SJSA1 (cell line): ENCODE measurements at places on chromosomes 13 and 19. TPM values are rescaled to one million over a fixed set of nuclear protein-coding genes. Genes with fewer than 3 reads are reported as not detected.

Gene LILRA6
- total RNA-seq: not detected in 2 replicates

Gene APOC4
- not detected in 2 replicates for total RNA-seq

Gene KLK2
- not detected in 2 replicates for total RNA-seq

Gene BST2
- total RNA-seq: 0.45 and 3.8 TPM in 2 replicates

Gene GPR4
- not detected in 2 replicates for total RNA-seq

Gene AMH
- 0.58 TPM in 1 of 2 replicates, not detected in the other for total RNA-seq

GRCh38 chr19:48674921-48675824 is 2.4 kb upstream of the NTN5 start:
- no peaks in the 10 kb centered on the region for H3K4me1 ChIP-seq
- no peak overlapping the region for H3K4me3 ChIP-seq
- H3K36me3 ChIP-seq: no peaks in the 10 kb centered on the region
- no peaks in the 10 kb centered on the region for H3K27me3 ChIP-seq
- peak; percentile 71 for DNase-seq

DNA sequence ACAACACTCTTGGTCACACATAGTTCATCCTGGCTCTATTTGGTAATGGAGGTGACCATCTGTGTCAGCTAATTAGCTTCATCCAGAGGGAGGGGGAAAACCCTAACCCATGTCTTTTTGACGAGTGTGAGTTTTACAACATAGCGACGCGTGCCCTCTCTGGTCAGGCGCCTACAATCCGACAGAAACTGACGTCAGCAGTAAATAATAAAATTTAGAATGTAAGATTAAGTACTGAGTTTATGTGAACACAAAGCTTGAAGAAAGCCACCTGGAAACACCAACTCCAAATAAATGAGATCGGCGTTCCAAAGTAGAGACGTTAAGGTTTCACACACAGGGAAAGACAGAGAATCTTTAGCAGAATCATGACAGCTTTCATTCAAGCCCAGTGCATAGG is 1.8 kb upstream of the ZNF83 start:
- no peak overlapping the region for H3K27ac ChIP-seq
- H3K36me3 ChIP-seq: 0 out of 2 replicates have a peak, but pooled peaks cover under 1% of the 10 kb centered on the region
- H3K27me3 ChIP-seq: no peaks in the 10 kb centered on the region
- DNase-seq: no peak
- H3K4me3 ChIP-seq: no peak overlapping the region

DNA sequence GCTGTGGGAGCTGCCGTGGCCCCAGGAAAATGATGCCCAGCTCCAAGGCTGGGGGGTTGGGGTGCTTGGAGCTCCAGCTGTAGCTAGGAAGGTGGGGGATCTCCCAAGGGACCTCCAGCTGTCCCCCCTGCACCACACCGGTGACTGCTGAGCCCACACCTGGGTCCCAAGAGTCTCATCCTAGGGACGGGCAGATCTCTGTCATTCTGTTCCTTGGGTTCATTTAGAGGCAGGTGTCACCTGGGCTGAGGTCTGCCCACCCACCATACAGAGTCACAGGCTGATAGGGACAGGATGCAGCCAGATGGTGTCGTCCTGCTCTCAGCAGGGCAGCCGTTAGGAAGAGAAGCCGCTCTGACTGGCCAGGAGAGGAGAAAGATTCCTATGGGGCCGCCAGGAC is 5.3 kb downstream of the F2RL3 start:
- no peaks in the 10 kb centered on the region for H3K36me3 ChIP-seq
- no peak overlapping the region for H3K27ac ChIP-seq
- H3K4me3 ChIP-seq: no peak overlapping the region
- H3K27me3 ChIP-seq: no peaks in the 10 kb centered on the region
- DNase-seq: no peak

- DNase-seq: no peak
- no peaks in the 10 kb centered on the region for H3K36me3 ChIP-seq
- no peak overlapping the region for H3K27ac ChIP-seq
- no peak overlapping the region for H3K4me3 ChIP-seq
- no peaks in the 10 kb centered on the region for H3K27me3 ChIP-seq
Observed at GRCh38 chr13:97542102-97542685, 108.2 kb downstream of the RAP2A start.

DNA sequence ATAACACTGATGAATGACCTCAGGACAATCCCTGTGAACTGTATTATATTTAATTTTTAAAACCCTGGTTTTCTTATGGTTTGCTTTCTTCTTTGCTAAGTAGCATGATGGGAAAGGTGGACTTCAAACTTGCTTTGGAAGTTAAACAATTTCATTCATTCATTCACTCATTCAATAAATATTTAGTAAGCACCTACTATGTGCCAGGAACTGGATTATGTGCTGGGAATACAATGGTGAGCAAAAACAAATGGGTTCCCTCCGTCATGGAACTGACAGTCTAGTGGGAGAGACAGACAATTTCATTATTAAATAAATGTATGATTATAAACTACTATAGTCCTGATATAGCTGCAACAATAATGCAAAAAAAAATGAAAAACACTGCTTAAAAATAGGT is 70.3 kb downstream of the USP12 start:
- peaks cover 16% of the 10 kb centered on the region for H3K36me3 ChIP-seq
- H3K4me3 ChIP-seq: no peak overlapping the region
- H3K27ac ChIP-seq: no peak overlapping the region
- no peaks in the 10 kb centered on the region; the same call in 1 of the 2 replicates for H3K4me1 ChIP-seq
- no peaks in the 10 kb centered on the region for H3K27me3 ChIP-seq

DNA sequence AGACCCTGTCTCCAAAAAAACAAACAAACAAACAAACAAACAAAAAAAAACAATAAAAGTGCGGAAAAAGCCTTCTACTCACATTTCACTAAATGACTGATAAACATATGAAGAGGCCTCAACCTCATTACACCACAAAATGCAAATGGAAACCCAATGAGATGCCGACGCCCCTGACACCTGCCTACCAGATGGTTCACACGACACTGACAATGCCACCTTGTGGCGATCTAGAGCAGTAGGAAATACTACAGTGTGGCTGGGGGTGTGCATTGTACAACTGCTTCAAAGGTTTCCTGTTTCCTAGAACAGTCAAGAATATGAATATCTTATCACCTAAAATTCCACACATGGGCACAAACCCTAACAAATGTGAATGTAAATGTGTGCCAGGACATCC is 14.0 kb downstream of the SCGB2B2 start:
- peaks cover 12% of the 10 kb centered on the region for H3K4me1 ChIP-seq
- no peak for DNase-seq
- H3K36me3 ChIP-seq: no peaks in the 10 kb centered on the region
- no peaks in the 10 kb centered on the region for H3K27me3 ChIP-seq
- no peak overlapping the region for H3K4me3 ChIP-seq
- no peak overlapping the region for H3K27ac ChIP-seq

GRCh38 chr19:14082675-14082960 is 3.0 kb downstream of the C19orf67 start:
- no peak overlapping the region for H3K27ac ChIP-seq
- H3K27me3 ChIP-seq: no peaks in the 10 kb centered on the region
- DNase-seq: no peak
- peaks cover 3% of the 10 kb centered on the region; the same call in 1 of the 2 replicates for H3K36me3 ChIP-seq
- no peak overlapping the region for H3K4me3 ChIP-seq
- H3K4me1 ChIP-seq: peaks cover 13% of the 10 kb centered on the region

- no peaks in the 10 kb centered on the region for H3K36me3 ChIP-seq
- H3K27ac ChIP-seq: no peak overlapping the region
- no peak for DNase-seq
- no peak overlapping the region for H3K4me3 ChIP-seq
- H3K4me1 ChIP-seq: no peaks in the 10 kb centered on the region
Observed at GRCh38 chr19:35299523-35300338, 7.8 kb downstream of the MAG start.

GRCh38 chr13:42380420-42381164 is 108.6 kb downstream of the AKAP11 start:
- H3K4me1 ChIP-seq: no peaks in the 10 kb centered on the region
- no peak overlapping the region for H3K4me3 ChIP-seq
- DNase-seq: no peak
- no peaks in the 10 kb centered on the region for H3K27me3 ChIP-seq
- no peak overlapping the region for H3K27ac ChIP-seq

GRCh38 chr13:114059946-114060860 is 72.2 kb downstream of the RASA3 start:
- no peak overlapping the region for H3K4me3 ChIP-seq
- no peak for DNase-seq
- H3K27me3 ChIP-seq: no peaks in the 10 kb centered on the region

- H3K4me1 ChIP-seq: peaks cover 5% of the 10 kb centered on the region
- no peak for DNase-seq
- no peak overlapping the region for H3K4me3 ChIP-seq
- H3K27me3 ChIP-seq: no peaks in the 10 kb centered on the region
- no peaks in the 10 kb centered on the region for H3K36me3 ChIP-seq
Observed at GRCh38 chr19:52694921-52695320, 39.9 kb downstream of the ZNF611 start.

- DNase-seq: no peak
- H3K4me1 ChIP-seq: peaks cover 7% of the 10 kb centered on the region
- H3K36me3 ChIP-seq: peaks cover 66% of the 10 kb centered on the region
- H3K4me3 ChIP-seq: no peak overlapping the region
- H3K27me3 ChIP-seq: no peaks in the 10 kb centered on the region
Observed at GRCh38 chr19:46608581-46609345, 7.6 kb downstream of the CALM3 start.

DNA sequence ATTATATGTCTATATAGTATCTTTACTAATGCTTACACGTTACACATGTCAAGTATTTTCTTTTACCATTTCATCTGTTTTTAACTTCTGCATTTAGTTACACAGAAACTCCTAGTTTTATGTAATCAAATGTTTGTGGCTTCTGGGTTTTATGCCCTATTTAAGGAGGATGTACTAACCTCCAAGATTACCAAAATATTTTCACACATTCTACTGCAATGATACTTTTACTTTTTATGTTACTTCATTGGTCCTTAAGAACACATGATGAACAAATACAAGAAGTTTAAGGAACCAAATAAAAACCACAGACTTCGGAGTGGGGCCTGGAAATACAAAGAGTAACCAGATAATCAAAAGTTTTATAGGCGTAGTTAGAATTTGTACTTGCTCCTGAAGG is 37.2 kb downstream of the ZC3H13 start:
- H3K27ac ChIP-seq: no peak overlapping the region
- H3K27me3 ChIP-seq: no peaks in the 10 kb centered on the region
- DNase-seq: no peak
- H3K4me3 ChIP-seq: no peak overlapping the region

DNA sequence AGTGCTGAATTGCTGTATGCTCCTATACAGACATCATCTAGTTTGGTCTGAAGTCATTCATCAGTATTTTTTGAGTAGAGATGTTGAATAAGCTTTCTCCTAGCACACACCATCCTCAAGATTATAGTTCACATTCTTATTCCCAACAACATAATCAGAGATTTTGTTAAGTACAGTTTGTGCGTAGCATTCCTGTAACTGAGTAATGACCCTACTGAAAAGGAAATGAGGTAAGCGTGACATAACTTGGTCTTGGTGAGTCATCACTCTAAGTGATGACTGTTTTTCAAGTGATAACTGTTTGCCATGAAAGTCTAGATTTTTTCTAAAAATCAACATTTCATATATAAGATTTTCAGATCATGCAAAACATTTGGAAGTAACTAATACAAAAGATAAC is 18.5 kb upstream of the FAM216B start:
- peak; percentile 75 for DNase-seq
- peak overlapping the region; percentile 98 for H3K27ac ChIP-seq
- H3K4me1 ChIP-seq: peaks cover 39% of the 10 kb centered on the region
- no peaks in the 10 kb centered on the region for H3K36me3 ChIP-seq
- H3K27me3 ChIP-seq: no peaks in the 10 kb centered on the region

- no peak overlapping the region for H3K27ac ChIP-seq
- no peaks in the 10 kb centered on the region for H3K4me1 ChIP-seq
- no peaks in the 10 kb centered on the region for H3K36me3 ChIP-seq
- peak; percentile 36 for DNase-seq
- no peaks in the 10 kb centered on the region for H3K27me3 ChIP-seq
- no peak overlapping the region for H3K4me3 ChIP-seq
Observed at GRCh38 chr13:91647361-91647990, 249.1 kb downstream of the GPC5 start.

DNA sequence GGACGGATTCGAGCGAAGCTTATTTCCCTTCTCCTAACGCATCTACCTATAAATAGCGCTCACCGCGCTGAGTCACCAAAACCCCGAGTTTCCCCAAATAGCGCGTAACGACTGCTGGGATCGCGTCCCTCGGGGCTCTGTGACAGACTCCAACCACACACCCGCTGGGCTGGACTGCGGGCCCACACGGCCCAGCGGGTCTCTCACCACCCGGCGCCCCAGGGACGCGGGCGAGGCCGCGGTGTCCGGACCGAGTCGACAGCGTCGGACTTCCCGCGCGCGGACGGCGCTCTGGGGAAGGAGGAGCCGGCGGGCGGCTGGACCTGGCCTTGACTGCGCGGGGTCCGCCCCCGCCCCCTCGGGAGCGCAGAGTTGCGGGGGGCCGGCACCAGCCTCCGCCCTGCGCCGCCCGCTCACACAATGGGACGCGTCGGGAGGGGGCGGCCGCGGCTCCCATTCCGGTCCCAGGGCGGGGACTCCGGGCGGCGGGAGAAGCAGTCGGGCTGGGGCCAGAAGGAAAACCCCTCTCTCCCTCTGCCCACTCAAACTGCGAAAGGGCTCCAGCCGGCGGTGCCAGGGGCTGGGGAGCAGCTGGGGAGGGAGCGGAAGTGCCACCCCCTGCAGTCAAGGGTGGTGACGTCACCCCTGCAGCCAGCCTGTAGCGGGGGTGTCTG is 108.8 kb downstream of the KCNRG start:
- H3K27me3 ChIP-seq: no peaks in the 10 kb centered on the region
- no peaks in the 10 kb centered on the region; the same call in 1 of the 2 replicates for H3K36me3 ChIP-seq
- H3K27ac ChIP-seq: peak overlapping the region; percentile 96
- peaks cover 21% of the 10 kb centered on the region for H3K4me1 ChIP-seq
- peak overlapping the region; percentile 87 for H3K4me3 ChIP-seq
- DNase-seq: peak; percentile 97

- H3K27me3 ChIP-seq: peaks cover 18% of the 10 kb centered on the region; the same call in 1 of the 2 replicates
- no peak for DNase-seq
- H3K36me3 ChIP-seq: no peaks in the 10 kb centered on the region
Observed at GRCh38 chr19:2668175-2668763, 34.2 kb downstream of the GNG7 start.

- H3K36me3 ChIP-seq: peaks cover 16% of the 10 kb centered on the region; the same call in 1 of the 2 replicates
- H3K27me3 ChIP-seq: no peaks in the 10 kb centered on the region
- peak overlapping the region; percentile 72 for H3K4me3 ChIP-seq
- peaks cover 27% of the 10 kb centered on the region for H3K4me1 ChIP-seq
Observed at GRCh38 chr19:6736169-6736916, 1.0 kb downstream of the GPR108 start.

- H3K4me1 ChIP-seq: no peaks in the 10 kb centered on the region
- H3K36me3 ChIP-seq: no peaks in the 10 kb centered on the region
- H3K27ac ChIP-seq: no peak overlapping the region
- no peaks in the 10 kb centered on the region for H3K27me3 ChIP-seq
- no peak overlapping the region for H3K4me3 ChIP-seq
Observed at GRCh38 chr13:35136585-35136984, 194.5 kb downstream of the NBEA start.
